Bronchial epithelial cell (primary cell): ENCODE measurements at places on chromosomes 4 and X.
A peak's percentile ranks its signal among the peaks of the same experiment; 100 is the strongest.

DNA sequence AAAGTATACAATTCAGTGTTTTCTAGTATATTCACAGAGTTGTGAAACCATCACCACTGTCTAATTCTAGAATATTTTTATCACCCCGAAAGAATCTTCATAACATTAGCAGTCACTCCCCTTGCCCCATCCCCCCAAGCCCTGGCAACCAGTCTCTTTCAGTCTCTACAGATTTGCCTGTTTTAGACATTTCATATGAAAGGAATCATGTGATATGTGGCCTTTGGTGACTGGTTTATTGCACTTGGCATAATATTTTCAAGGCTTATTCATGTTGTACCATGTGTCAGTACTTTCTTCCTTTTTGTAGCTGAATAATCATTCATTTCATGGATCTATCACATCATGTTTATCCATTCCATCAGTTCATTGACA is 371.7 kb downstream of the AFF2 start:
- no peak for DNase-seq

DNA sequence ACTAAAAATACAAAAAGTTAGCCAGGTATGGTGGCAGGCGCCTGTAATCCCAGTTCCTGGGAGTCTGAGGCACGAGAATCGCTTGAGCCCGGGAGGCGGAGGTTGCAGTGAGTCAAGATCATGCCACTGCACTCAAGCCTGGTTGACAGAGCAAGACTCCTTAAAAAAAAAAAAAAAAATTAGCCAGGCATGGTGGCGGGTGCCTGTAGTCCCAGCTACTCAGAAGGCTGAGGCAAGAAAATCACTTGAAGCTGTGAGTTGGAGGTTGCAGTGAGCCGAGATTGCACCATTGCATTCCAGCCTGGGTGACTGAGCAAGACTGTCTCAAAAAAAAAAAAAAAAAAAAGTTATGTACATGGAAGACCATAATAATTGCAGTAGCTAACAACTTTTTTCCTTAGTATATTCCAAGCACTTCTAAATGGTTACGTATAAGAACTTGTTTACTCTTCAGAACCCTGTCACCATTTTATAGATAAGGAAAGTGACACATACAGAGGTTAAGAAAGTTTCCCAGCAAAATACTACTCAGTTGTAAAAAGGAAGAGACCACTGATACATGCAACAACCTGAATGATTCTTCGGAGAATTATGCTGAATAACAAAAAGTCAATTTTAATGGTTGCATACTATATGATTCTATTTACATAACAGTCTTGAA is 24.5 kb downstream of the RUFY3 start:
- peak; percentile 42 for DNase-seq

GRCh38 chr4:46389301-46389775 is 590 bp downstream of the GABRA2 start:
- no peak for DNase-seq

GRCh38 chr4:165768281-165768680 is 104.8 kb upstream of the TLL1 start:
- no peak for DNase-seq

GRCh38 chr4:158255727-158256324 is 45.5 kb downstream of the TMEM144 start:
- peak; percentile 52 for DNase-seq

DNA sequence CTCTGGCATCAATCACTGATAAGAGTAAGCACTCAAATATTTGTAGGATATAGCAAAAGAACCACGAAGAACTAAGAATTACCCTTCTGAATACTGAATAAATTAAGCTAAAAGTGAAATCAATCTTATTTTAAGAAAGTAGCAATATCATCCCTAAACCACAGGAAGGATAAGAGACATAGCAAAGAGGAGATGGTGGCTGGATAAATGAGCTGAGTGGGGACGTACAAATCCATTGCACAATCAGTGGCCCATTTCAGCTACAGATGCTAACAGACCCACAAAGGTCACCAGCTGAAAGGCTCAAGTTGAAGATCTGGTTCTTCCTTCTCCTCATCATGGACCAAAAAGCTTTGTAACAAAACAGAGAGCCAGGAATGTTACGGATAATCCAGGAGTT is 77.1 kb downstream of the SLC9A7 start:
- DNase-seq: no peak

DNA sequence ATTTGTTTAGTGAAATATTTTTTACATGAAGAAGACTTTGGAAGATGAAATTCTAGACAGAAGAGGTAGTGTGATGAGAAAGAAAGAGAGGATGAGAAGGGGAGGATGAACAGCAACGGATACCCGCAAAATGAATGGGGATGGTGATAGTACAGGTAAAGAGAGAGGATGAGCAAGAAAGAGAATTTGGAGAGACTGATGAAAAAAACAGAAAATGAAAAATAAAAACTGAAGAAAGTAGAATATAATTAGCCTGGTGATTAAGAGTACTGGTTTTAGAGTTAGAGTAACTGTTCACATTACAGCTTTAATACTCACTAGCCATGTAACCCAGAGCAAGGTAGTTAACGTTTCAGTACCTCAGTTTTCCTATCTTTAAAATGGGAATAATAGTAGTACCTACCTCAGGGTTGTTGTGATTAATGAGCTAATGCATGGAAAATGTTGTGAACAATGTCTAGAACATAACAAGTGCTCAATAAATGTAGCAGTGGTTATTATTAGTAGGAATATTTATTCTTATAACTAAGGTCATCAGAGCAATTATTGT is 54.9 kb upstream of the ANTXR2 start:
- DNase-seq: no peak
